ENCODE measurements at places on chromosomes 12 and 14. TPM values are rescaled to one million over a fixed set of nuclear protein-coding genes. Genes with fewer than 3 reads are reported as not detected.

CLEC4A gene
- total RNA-seq, result 1.4 TPM

NPAS3 gene
- total RNA-seq, result 6.9 TPM

RD3L gene
- not detected for total RNA-seq

PRICKLE1 gene
- 1.1 TPM for total RNA-seq

TAS2R42 gene
- not detected for total RNA-seq

PLXNC1 gene
- total RNA-seq, result 11.9 TPM

CLEC9A gene
- not detected for total RNA-seq

NR4A1 gene
- total RNA-seq, result 11.7 TPM

- no peaks in the 10 kb centered on the region for H3K27me3 ChIP-seq
- no peak overlapping the region for H3K27ac ChIP-seq
- H3K4me1 ChIP-seq, result no peaks in the 10 kb centered on the region
- H3K36me3 ChIP-seq, result no peaks in the 10 kb centered on the region
- DNase-seq, result no peak
Measured at GRCh38 chr14:96945721-96946120, 148.5 kb downstream of the VRK1 start.

DNA sequence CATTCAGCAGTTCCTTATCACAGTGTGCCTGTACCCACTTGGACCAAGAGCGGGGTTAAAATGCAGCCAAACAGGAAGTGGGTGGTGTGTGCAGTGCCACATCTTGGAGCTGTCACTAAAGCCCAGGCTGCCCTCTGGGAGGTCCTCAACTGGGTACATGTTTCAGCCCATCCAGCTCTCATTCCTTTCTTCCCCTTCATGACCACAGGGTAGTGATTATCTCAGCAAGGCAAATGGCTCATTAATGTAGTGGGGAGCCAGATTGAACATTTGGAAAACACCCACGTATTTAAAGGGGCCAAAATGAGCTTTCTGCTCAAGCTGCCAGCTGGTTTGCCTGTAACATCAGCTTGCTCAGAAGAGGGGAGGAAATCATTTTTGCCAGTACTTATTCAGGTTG lies 210.8 kb upstream of the BTG1 start:
- no peaks in the 10 kb centered on the region for H3K4me1 ChIP-seq
- H3K27ac ChIP-seq, result no peak overlapping the region
- H3K36me3 ChIP-seq, result no peaks in the 10 kb centered on the region
- no peak for DNase-seq
- no peak overlapping the region for H3K4me3 ChIP-seq

DNA sequence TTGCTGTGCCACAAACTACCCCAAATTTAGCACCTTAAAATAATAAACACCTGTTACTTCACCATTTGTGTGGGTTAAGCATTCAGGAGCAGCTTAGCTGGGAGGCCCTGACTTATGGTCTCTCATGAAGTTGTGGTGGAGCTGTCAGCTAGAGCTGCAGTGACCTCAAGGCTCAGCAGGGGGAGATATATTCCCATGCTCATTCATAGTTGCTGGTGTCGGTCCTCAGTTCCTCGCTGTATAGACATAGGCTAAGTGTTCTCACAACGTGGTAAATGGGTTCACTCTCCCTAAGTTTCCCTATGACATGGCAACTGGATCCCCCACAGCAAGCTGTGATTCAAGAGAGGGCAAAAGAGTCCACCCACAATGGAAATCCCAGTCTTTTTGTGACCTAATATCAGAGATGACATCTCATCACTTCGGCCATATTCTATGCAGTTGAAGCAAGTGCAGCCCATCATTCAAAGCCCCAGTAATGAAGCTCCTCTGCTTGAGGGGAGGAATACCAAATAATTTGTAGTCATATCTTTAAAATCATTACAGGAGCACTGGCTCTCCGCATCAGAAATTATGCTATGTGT lies 41.1 kb downstream of the PRB3 start:
- H3K4me1 ChIP-seq, result no peaks in the 10 kb centered on the region
- no peaks in the 10 kb centered on the region for H3K36me3 ChIP-seq
- H3K27me3 ChIP-seq, result no peaks in the 10 kb centered on the region
- H3K4me3 ChIP-seq, result no peak overlapping the region
- peak; percentile 75 for DNase-seq
- H3K27ac ChIP-seq, result no peak overlapping the region

DNA sequence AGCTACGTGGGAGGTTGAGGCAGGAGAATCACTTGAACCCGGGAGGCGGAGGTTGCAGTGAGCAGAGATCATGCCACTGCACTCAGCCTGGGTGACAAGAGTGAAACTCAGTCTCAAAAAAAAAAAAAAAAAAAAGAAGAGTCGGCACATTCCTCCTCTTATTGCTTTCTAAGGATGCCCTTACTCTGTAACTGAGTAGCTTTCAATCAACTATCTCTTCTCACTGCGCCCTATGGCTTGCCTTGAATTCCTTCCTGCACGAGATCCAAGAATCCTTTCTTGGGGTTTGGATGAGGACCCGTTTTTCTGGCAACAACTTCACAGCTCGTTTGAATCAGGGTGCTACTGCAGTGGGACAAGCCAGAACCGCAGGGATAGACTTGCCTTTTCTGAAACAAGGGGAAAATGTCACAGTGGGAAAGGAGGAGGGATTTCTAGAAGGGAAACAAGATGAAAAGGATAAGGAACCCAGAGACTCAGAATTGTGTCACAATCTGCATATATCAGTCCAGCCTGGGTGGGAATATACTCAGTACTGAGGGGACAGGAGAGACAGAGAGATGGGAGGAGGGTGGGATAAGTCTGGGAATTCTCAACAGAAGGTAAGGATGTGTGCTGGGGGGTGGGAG lies 16.1 kb upstream of the RND1 start:
- no peaks in the 10 kb centered on the region for H3K36me3 ChIP-seq
- no peak overlapping the region for H3K4me3 ChIP-seq
- no peaks in the 10 kb centered on the region for H3K4me1 ChIP-seq
- no peak for DNase-seq

- no peaks in the 10 kb centered on the region for H3K27me3 ChIP-seq
- no peaks in the 10 kb centered on the region for H3K36me3 ChIP-seq
- H3K4me3 ChIP-seq, result no peak overlapping the region
- no peak overlapping the region for H3K27ac ChIP-seq
- no peak for DNase-seq
- H3K4me1 ChIP-seq, result no peaks in the 10 kb centered on the region
Measured at GRCh38 chr12:90546511-90546910, 408.5 kb downstream of the CCER1 start.

DNA sequence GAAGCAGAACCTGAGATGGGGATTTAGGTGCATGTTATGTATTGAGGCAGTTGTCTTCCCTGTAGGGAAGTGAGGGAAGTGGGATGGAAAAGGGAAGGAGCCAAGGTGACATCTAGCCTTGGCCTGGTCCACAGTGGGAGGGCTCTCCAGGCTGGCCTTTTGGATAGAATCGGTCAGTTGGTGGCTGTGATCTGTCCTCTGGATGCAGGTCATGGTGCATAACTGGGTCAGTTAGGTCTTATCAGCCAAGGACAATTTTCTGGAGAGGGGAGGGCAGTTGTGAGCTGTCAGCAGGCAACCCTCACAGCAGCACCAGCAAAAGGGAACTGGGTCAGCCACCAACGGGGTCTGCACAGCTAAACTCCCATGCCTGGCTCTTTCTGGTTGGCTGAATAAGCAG lies 9.6 kb downstream of the SERPINA12 start:
- DNase-seq, result no peak
- no peaks in the 10 kb centered on the region for H3K27me3 ChIP-seq
- no peak overlapping the region for H3K27ac ChIP-seq

GRCh38 chr12:47156167-47156736 lies 76.5 kb upstream of the AMIGO2 start:
- H3K27me3 ChIP-seq, result no peaks in the 10 kb centered on the region
- H3K4me1 ChIP-seq, result no peaks in the 10 kb centered on the region
- no peak overlapping the region for H3K4me3 ChIP-seq
- no peaks in the 10 kb centered on the region for H3K36me3 ChIP-seq

- no peaks in the 10 kb centered on the region for H3K27me3 ChIP-seq
- no peaks in the 10 kb centered on the region for H3K4me1 ChIP-seq
- H3K36me3 ChIP-seq, result no peaks in the 10 kb centered on the region
- DNase-seq, result no peak
Measured at GRCh38 chr12:6250343-6250742, 50.1 kb downstream of the CD9 start.

- no peaks in the 10 kb centered on the region for H3K36me3 ChIP-seq
- H3K4me1 ChIP-seq, result no peaks in the 10 kb centered on the region
- no peak overlapping the region for H3K27ac ChIP-seq
- no peaks in the 10 kb centered on the region for H3K27me3 ChIP-seq
Measured at GRCh38 chr12:80589077-80589476, 118.4 kb upstream of the MYF6 start.
